ENCODE measurements at places on chromosomes 3 and 15. TPM values are rescaled to one million over a fixed set of nuclear protein-coding genes. Genes with fewer than 3 reads are reported as not detected.

CMTM8 gene
- 12.8 TPM for total RNA-seq

CADPS gene
- total RNA-seq, result not detected

ACAN gene
- total RNA-seq, result 1.2 TPM

GOLGA8T gene
- 1.9 TPM for total RNA-seq

PLD1 gene
- total RNA-seq, result 8.1 TPM

TLR9 gene
- not detected for total RNA-seq

CPA3 gene
- not detected for total RNA-seq

LRRIQ4 gene
- total RNA-seq, result not detected

CIDEC gene
- total RNA-seq, result 79.3 TPM

SEMA3G gene
- total RNA-seq, result 0.11 TPM

CHRM5 gene
- not detected for total RNA-seq

CKMT1B gene
- 4.3 TPM for total RNA-seq

ITIH1 gene
- not detected for total RNA-seq

ATP13A4 gene
- not detected for total RNA-seq

GPD1L gene
- 19.9 TPM for total RNA-seq

SH3BP5 gene
- total RNA-seq, result 15.7 TPM

TNFSF10 gene
- total RNA-seq, result 0.14 TPM

ZNF80 gene
- 0.04 TPM for total RNA-seq

ANKRD63 gene
- 0.20 TPM for total RNA-seq

ASB14 gene
- total RNA-seq, result not detected

ZNF860 gene
- total RNA-seq, result 1.4 TPM

ARIH1 gene
- 78.8 TPM for total RNA-seq

IL17RB gene
- 0.88 TPM for total RNA-seq

DPPA2 gene
- total RNA-seq, result not detected

SERINC4 gene
- total RNA-seq, result 0.15 TPM

FES gene
- 0.61 TPM for total RNA-seq

CD276 gene
- 61.9 TPM for total RNA-seq

GOLGA8K gene
- total RNA-seq, result 0.56 TPM

CHL1 gene
- total RNA-seq, result not detected

SGO1 gene
- 15.8 TPM for total RNA-seq

TAGLN3 gene
- not detected for total RNA-seq

GRK7 gene
- total RNA-seq, result not detected

CD200 gene
- not detected for total RNA-seq

ROBO2 gene
- not detected for total RNA-seq

PRSS50 gene
- not detected for total RNA-seq

FAM162A gene
- 29.4 TPM for total RNA-seq

COPS2 gene
- 71.8 TPM for total RNA-seq

TGM4 gene
- total RNA-seq, result 0.39 TPM

GOLGA6D gene
- total RNA-seq, result not detected

GHSR gene
- total RNA-seq, result not detected

USP50 gene
- total RNA-seq, result not detected

HIGD2B gene
- 0.10 TPM for total RNA-seq

BFSP2 gene
- not detected for total RNA-seq

FEZF2 gene
- total RNA-seq, result not detected

FANCD2OS gene
- not detected for total RNA-seq

GOLGA6A gene
- 0.32 TPM for total RNA-seq

MOBP gene
- total RNA-seq, result 0.03 TPM

LCTL gene
- total RNA-seq, result not detected

TRPM1 gene
- not detected for total RNA-seq

GCSAM gene
- not detected for total RNA-seq

Data from A549 treated with dexamethasone at 1 μM for 4 hours (cell line).